ENCODE measurements at places on chromosomes 16 and 17.

DNA sequence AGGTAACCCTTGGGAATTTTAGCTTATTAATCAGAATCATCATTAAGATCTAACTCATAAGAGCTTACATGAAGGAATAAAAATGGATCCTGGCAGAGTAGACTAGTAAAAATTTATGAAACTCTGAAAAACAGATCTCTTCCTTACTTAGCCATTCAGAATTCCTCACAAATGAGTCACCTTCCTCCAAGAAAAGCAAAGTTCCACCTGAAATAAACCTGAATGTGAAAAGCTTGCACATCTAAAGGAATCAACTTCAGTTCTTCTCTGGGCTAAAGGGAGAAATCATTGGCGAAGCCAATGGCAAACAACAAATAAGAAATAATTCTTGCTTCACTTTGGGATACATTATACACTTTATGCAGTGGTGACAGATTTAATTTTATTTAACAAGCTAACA, 22.7 kb downstream of the MYO1D start:
- DNase-seq, result no peak

- DNase-seq, result peak; percentile 31
Measured at GRCh38 chr16:52861614-52862022, 191.1 kb downstream of the CHD9NB start.

DNA sequence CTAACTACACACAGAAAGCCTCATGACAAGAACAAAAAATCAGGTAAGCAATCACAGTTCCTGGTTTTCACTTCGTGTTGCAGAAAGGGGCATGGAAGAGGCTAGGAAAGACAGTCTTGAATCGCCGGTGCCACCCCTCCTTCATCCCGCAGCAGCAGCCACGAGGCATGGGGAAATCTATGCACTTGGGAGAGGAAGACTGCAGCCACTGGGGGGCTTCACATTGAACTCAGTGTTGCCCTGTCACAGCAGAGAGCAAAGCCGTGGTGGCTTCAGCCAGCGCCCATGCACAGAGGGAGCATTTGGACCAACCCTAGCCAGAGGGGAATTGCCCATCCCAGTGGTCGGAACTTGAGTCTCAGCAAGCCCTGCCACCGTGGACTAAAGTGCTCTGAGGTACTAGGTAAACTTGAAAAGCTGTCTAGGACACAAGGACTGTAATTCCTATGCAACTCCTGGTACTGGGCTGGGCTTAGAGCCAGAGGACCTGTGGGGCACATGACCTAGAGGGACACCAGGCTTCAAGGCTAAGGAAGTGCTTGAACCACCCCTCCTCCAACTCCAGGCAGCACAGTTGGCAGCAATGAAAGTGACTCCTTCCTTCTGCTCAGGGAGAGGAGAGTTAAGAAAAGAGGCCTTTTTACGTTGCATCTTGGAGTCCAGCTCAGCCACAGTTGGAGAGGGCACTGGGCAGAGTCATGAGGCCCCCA, 35.2 kb upstream of the ATP2C2 start:
- no peak for DNase-seq

GRCh38 chr17:4118015-4118743, 24.7 kb downstream of the ZZEF1 start:
- DNase-seq, result no peak

- no peak for DNase-seq
Measured at GRCh38 chr17:65055280-65055707, 1.2 kb downstream of the GNA13 start.

DNA sequence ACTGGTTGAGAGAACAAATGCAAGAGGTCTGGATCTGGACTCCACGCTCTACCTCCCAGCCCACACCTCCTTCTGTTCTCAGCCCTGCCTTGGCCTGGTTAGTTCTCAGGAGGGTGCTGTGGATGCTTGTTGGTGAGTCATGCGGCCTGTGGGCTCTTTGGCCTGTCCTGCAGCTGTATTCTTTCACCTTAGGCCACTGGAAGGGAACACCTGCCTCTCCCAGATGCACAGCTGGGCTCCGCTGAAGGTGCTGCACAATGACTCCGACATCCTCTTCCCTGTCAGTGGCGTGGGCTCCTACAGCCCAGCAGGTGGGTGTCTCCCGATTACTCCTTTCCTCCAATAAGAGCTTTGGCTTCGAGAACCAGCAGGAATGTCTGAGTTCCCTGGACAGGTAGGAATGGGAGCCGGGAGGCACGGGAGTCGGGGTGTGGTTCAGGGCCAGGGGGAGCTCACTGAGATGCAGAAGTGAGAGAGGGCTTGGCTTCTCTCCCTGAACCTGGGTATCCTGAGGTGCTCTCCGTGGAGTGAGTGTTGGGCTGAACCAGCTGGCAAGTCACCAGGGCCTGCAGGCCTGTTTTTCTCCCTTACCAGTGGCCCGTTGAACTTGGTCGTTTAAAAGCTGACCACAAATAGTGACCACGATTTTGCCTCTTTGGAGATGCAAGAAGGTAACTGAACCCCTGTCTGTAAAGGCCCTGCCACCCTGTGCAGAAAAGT, 85.0 kb downstream of the SNX29 start:
- DNase-seq, result no peak

DNA sequence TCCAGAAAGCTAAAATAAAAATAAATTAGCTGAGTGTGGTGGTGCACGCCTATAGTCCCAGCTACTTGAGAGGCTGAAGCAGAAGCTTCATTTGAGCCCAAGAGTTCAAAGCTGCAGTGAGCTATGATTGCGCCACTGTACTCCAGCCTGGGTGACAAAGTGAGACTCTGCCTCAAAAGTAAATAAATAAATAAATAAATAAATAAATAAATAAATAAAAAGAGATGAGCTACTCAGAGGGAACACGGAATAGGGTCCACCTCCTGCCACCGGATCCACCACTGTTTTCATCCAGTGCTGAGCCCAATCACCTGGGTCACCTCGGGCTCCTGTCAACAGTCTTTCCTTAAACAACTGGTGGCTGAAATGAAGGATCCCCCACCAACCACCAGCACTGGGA, 6.7 kb upstream of the DPEP3 start:
- no peak for DNase-seq

GRCh38 chr17:81359218-81359617, 36.0 kb upstream of the BAHCC1 start:
- DNase-seq, result no peak

DNA sequence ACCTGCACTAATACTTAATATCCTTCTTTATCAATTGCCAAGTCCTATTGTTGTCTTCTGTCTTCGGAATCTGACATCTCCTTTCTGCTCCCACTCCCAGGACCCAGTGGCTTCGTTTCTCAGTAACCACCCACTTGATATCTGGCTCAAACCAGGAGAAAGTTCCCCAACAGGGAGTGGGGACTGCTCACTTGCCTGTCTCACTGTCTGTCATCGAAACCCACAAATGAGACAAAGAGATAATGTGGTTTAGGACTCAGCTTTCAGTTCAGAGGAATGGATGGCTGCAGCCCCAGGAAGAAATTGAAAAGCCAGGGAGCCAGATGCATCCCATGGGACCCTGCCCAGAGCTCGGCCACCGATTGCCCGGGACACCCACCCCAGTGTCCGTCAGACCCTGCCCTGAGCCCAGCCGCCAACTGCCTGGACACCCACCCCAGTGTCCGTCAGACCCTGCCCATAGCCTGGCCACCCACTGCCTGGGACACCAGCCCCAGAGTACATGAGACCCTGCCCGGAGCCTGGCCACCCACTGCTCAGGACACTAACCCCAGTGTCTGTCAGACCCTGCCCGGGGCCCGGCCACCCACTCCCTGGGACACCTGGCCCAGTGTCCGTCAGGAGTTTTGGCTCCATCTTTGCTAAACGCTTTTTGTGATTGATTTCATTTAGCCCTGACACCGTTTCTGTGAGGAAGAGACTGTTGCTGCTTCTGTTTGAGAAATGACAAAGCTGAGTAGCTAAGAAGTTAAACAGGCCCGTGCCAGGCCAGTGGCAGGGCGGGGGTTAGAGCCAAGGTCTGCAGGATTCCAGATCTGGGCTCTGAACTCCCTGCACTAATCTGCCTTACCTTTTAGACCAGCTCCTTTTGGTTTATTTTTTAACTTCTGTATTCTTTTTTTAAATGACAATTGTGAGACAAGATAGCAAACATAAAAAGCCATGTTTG, 251.4 kb downstream of the PHKB start:
- no peak for DNase-seq

DNA sequence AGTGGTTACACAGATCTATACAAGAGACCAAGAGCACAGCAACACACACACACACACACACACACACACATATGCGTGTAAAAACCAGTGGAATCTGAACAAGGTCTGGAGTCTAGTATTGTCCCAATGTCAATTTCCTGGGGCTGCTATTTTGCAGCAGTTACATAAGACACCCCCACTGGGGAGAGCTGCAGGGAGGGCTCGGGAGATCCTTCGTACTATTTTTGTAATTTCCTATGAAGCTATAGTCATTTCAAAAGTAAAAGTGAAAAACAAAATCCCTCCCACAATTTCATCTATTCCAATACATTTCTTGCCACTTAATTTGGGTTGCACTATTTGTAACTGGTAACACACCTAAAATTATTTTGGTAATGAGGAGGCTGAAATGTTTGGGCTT, 68.5 kb downstream of the C16orf95 start:
- no peak for DNase-seq

DNA sequence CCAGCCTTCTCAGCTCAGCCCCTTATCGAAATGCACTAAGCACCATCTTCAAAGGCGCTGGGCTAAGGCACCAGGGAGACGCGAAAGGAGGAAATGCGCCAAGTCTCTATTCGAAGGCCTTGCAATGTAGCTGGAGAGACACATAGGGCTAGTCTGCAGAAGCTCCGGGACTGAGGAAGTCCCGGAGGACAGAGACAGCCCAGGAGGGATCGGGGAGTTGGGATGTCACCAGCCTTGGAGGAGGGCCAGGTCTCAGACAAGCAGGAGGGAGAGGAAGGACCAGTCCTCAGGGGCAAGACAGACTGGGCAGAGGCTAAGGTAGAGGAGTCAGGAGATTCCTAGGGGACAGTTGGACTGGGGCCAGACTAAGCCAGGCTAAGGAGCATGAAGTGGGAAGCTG, 8.5 kb downstream of the C17orf100 start:
- DNase-seq, result no peak

DNA sequence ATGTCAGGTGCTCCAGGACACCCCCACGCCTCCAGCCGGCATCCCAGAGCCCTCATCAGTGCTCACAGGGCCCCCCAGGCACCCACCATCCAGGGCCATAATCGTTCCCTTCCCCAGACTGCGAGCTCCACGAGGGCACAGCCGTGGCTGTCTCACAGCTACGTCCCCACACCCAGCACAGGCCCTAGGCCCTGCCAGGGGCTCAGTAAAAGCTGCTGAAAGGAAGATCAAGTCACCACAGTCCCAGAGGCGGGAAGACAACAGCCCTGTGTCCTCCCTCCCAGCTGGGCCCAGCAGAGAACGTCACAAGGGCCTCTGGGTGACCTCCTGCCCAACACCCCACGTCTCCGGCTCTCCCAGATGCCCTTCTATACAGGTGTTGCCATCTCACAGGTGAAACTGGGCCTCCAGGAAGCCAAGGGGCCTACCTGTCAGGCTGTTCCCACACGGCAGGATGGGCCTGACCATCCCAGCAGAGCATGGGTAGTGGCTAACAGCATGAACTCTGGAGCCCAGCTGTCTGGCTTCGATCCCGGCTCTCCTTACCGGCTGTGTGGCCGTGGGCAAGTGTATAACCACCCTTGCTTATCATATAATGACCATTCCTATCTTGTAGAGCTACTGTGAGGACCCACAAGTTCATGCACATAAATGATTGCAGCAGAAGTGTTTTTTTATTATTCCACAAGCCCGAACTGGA, 17.9 kb downstream of the ARL2BP start:
- DNase-seq, result no peak

- peak; percentile 91 for DNase-seq
Measured at GRCh38 chr16:70251629-70252354, at the start of gene EXOSC6. TSS of gene EXOSC6 (minus strand) at chr16:70251940. CDS start at chr16:70251900, 40 bp downstream.

- no peak for DNase-seq
Measured at GRCh38 chr16:84550096-84550495, 45.6 kb upstream of the MEAK7 start.

DNA sequence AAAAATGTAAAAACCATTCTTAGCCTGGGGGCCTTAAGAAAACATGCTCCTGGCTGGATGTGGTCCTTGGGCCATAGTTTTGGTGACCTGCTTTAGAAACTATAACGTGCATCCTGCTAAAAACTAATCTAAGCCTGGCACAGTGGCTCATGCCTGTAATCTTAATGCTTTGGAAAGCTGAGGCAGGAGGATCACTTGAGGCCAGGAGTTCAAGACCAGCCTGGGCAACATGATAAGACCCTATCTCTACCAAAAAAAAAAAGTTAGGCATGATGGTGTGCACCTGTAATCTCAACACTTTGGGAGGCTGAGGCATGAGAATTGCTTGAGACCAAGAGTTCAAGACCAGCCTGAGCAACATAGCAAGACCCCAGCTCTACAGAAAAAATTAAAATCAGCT, 183.8 kb upstream of the CHMP6 start:
- DNase-seq, result no peak

- no peak for DNase-seq
Measured at GRCh38 chr17:49242813-49243212, 12.2 kb upstream of the PHOSPHO1 start.

GRCh38 chr17:77468897-77469296, 328.1 kb downstream of the SEC14L1 start:
- DNase-seq, result no peak

DNA sequence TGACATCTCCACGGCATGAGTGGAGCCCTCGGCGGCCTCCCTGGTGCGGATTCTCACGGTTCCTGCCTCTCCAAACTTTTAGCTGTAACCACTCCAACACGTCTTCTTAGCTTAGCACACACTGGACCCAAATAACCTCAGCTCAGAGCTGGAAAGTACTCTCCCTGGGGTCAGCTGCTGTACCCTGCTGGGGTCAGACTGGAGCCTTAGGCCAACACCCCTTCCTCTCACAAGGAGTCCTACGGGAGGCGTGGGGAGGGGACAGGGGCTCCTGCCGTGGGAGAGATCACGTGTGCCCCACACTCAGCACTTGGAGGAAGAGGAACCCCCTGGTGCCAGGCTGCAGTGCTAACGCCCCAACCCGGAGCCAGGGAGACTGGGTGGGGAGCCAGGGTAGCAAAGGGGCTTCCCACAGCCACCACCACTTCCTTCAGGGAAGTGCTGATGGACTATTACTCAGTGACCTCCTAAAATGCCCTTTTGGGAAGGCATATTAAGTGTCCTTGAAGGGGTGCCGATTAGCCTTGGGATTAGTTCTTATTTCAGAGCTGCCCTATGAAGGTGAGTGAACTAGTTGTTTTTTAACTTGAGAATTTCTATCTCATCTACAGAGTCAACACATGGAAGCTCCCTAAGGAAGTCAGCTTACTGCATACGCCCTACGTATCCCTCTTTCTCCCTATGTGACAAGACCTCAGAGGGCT, 124.0 kb downstream of the HIC1 start:
- no peak for DNase-seq
